ENCODE measurements at places on chromosomes 6 and 20.
A peak's percentile ranks its signal among the peaks of the same experiment; 100 is the strongest.

DNA sequence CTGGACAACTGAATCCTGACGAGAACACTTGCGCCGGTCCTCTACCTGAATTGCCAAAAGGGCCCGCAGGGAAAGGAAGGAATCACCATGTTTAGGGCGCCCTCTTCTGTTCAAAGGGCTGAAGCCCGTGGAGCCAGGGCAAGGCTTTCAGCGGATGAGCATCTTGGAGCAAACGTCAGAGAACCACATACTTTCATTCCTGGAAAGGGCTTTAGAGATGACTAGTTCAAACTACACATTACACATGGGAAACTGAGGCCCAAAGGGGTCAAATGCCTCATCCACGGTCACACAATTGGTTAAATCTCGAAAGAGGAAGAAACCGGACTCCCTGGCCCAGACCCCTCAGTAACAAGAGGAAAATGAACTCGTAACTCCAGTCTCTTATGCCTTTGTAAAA, 11.5 kb upstream of the ZNF133 start:
- DNase-seq, result peak; percentile 11

- DNase-seq, result no peak
Observed at GRCh38 chr20:50408526-50409364, 101.4 kb upstream of the PTPN1 start.

GRCh38 chr20:3051385-3052019, 5.7 kb downstream of the MRPS26 start:
- DNase-seq, result no peak

GRCh38 chr6:73942592-73943186, 246.7 kb downstream of the CD109 start:
- no peak for DNase-seq

DNA sequence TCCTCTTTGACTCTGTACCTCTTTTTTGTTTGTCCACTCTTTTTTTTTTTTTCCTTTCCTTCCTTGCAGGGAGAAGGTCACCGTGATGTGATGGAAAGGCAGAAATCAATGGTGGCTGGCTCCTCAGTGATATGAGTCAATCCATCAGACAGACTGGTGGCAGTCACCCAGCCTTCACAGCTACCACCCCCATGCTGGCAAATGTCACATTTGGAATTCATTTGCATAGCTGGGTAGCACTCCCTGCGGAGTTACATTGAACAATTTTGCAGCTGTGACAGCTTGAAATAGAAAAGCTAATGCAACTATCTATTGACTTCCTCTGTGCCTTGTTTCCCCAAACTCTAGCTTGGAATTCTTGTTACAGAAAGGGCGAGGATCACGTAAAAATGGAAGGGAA, 668.4 kb downstream of the C6orf118 start:
- no peak for DNase-seq

DNA sequence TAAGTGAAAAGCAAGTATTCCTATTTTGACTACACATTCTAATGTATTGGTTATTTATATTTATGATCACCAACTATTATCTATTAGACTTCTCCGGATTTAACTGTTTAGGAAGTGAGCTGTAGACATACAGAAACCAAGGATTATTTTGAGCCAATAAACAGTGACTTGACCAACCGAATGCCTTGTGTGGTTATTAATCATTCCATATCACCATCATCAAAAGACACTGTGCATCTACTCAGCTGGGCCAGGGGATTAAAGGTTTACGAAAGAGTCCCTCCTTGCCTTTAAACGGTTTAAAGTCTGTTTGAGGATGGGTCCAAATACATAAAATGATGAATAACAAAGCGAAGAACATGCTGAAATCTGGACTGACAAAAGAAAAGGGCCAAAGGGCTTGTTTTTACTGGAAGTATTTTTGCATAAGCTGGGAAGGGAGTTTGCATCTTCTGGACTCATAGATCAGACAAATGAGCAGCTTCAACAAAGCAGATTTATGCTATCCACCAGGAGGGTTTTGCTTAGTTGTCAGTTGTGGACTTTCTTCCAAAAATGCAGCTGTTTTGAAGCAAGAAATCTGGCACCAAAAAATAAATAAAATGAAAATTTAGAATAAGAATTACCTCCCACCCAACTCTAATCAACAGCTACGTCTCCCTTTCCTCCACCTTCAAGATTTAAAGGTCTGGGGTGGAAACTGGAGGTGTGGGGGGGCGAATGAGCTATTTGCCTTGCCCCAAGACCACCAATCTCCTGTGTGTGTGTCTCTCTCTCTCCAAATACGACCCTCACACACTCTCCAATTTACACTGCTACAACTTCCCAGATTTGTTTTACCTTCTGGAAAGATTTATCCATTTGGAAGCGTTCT, 33.6 kb upstream of the ID4 start:
- no peak for DNase-seq

- no peak for DNase-seq
Observed at GRCh38 chr20:4769328-4769727, 47.6 kb downstream of the PRND start.

- DNase-seq, result no peak
Observed at GRCh38 chr6:148700741-148701311, 46.0 kb upstream of the UST start.

DNA sequence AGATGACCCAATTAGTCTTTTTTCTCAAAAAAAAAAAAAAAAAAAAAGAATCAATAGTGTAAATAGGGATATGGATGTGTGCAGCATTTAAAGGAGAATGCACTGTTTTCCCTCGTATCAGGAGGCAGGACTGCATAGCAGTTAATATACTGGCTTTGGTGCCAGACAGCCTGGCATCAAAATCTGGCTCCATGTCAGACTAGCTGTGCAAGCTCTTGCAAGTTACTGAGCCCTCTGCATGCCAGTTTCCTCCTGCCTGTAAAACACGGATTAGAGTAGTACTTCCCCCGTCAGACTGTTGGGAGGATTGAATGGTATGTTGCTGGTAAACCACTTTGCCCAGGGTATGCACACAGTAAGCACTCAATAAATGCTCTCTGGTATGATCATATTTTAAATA, 594.2 kb upstream of the CHD6 start:
- DNase-seq, result no peak

DNA sequence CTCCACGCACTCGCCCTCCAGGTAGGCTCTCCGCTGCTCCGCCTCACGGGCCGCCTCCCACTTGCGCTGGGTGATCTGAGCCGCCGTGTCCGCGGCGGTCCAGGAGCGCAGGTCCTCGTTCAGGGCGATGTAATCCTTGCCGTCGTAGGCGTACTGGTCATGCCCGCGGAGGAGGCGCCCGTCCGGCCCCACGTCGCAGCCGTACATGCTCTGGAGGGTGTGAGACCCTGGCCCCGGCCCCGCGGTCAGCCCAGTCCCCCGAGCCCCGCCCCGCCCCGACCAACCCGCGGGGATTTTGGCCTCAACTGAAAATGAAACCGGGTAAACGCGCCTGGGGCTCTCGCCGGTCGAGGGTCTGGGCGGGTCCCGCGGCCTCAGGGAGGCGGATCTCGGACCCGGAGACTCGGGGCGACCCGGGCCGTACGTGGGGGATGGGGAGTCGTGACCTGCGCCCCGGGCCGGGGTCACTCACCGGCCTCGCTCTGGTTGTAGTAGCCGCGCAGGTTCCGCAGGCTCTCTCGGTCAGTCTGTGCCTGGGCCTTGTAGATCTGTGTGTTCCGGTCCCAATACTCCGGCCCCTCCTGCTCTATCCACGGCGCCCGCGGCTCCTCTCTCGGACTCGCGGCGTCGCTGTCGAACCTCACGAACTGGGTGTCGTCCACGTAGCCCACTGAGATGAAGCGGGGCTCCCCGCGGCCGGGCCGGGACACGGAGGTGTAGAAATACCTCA, 598 bp downstream of the HLA-B start:
- no peak for DNase-seq

DNA sequence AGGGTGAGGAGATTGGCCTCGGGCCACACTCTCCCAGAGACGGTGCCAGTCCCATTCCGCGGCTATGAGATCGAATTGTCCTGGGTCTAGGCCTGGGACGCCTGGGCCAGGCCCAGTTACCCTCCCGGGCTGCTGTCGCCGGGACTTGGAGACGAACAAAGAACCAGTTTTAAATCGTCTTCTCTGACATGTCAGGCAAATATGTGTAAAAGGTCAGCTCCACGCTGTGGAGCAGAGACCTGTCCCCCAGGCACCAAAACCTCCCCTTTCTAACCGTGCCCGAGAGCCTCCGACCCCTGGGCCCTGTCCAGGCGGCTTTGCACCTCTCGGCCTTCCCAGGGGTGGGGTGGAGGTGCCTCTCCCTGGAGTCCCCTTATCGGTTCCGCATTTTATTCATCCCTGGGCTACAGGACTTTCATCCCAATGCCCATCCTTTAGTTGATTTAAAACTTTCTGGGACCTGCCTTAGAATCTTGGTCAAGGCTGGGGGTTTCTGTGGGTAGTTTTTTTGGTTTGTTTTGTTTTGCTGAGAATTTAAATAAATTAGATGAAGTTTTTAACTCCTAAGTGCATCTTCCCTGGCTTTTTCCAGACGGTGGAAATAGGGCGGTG, 5.8 kb upstream of the TFAP2A start:
- no peak for DNase-seq

DNA sequence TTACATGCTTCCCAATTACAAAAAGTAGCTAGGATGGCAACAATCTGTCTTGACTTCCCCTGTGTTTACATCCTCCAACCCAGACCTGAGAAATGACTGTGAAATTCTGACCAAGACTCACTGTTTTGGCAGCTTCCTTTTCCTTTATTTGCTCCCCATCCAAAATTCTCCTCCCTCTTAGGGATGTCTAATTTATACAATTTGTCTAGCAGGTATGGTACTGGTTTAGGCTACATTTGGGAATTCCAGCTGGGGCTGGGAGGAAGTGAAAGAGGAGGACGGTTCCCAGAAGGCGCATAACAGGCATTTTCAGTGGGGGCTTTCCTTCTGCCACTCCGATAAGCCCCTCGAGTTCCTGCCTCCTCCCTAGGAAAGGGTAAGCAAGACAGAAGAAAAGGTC, 231.5 kb upstream of the BTBD3 start:
- DNase-seq, result no peak

- no peak for DNase-seq
Observed at GRCh38 chr6:170097505-170098427, 193.1 kb downstream of the DLL1 start.

GRCh38 chr6:69973138-69973537, 106.8 kb downstream of the COL19A1 start:
- DNase-seq, result no peak

DNA sequence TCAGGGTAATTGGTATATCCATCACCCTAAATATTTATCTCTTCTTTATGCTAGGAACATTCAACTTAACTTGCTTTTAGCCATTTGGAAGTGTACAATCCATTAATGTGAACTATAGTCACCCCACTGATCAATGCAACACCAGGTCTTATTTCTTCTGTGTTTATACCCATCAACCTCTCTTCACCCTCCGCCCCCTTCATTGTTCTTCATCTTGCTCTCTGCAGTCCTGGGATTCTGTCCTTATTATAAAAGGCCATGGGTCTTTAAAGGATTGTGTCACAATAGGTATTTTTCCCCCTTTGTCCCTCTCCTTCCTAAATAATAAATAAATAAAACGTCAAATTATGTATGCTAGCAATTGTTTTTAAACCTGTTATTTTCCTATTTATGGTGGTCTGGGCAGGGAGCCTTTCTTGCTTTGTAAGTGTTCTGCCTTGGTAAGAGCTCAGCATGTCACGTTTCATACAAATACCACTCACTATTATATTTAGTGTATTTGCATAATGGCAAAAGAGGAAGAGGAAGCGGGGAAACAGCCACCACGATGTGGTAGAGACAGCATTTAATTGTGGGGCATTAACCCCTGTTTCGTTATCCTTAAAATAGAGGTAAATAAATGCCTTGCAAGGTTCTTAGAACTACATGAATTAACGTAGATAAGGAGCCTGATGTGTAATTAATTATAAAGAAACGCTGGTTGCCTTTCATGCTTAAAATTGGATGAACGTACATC, 1.9 kb downstream of the ABRACL start:
- DNase-seq, result no peak

- no peak for DNase-seq
Observed at GRCh38 chr6:136090929-136091328, 159.2 kb downstream of the MTFR2 start.

- no peak for DNase-seq
Observed at GRCh38 chr6:108750801-108751200, 97.4 kb upstream of the ARMC2 start.

DNA sequence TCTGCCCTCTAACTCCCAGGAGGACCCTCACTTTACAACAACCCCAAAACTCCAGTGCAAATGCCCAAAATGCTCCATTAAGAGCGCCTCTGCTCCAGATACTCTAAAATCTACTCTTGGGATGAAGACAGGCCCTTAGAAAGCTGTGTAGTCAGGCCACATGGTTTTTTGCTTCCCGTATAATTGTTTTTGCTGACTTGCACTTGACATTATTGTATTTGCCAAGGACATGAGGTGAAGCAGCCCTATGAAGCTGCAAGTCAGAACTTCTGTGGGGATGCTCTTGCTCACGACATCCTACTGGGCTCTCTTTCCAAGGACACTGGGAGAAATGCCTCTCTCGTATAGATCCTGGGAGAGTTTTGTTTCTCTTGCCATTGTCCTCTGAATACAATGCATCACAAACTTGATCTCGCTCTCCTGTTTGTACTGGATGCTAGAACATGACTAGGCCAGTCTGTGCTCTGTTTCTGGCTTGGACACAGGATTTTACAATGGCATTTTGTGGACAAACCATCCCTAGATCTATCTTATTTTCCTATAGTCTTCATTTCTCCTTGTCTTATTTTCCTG, 177.2 kb upstream of the DTNBP1 start:
- DNase-seq, result no peak

DNA sequence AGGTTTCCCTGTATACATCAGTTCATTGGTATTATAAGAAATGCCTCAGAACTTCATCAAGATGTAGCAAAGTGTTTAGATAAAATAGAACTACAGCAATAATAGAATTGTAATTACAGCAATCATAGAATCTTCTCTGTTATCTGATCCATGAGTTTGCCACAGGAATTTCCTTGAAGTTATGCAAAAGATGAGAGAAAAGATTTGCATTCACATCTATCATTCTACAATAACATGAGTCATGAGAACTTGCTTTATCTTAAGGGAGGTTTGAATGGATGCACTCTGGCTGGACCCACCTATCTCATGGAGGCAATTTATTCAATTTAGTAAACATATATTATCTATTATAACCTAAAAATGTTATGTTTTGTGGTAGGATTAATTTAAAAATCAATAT, 329.8 kb upstream of the EPHA7 start:
- DNase-seq, result no peak

- DNase-seq, result no peak
Observed at GRCh38 chr20:43576108-43576507, 14.6 kb upstream of the IFT52 start.

DNA sequence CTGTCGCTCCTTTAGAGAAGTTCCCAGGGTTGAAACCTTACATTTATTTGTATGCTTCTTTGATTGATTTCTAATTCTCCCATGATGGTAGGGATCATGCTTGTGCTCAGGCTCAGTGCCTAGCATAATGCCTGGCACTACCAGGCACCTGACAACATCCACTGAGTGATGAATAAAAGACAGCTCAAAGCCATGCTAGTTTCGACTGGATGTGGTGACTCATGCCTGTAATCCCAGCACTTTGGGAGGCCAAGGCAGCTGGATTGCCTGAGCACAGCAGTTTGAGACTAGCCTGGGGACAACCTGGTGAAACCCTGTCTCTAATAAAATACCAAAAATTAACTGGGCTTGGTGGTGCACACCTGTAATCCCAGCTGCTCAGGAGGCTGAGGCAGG, 11.6 kb upstream of the CD164 start:
- DNase-seq, result no peak

Data from NCI-H187 treated with DMSO at 0.1 percent for 48 hours (cell line).